ENCODE measurements at places on chromosomes 7 and 10.

DNA sequence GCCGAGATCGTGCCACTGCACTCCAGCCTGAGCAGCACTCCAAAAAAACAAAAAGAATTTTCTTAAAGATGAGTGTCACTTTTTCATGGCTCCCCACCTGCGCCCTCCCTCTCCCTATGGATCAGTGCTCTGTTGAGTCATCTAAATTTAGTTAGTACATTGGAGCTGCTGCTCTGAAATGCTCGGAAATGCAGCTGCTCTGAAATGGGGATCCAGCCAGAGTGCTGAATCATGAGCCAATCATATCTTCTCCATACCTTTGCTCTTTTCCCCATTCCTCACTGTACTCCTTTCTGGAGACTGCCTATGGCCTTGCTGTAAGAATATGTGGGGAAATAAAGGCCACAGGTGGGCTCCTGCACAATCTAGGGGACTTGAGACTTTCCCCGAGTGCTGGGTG lies 188.8 kb downstream of the ZNF438 start:
- DNase-seq: no peak

DNA sequence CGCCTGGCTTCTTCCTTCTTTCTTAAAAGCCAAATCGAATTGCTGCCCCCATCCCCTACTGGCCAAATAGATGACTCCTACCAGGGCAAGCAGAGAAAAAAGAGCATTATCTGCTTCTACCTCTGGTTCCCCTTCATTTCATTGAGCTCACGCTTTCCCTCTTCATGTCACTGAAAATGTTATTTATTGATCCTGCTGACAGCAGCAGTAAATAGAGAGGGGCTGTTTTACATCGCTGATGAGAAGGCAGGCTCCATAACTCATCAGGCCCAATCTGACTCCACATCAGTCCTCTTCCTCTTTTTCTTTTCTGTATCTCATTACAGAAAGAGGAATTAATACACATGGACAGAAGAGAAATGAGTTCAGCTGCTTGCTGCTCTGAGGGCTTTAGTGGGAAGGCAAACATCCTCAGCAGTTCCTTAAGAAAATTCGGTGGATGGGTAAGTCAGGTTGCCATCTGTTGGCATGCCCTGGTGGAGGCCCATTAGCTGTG lies 904.1 kb downstream of the KCNMA1 start:
- no peak for DNase-seq

GRCh38 chr7:74407958-74408357 lies 45.7 kb upstream of the GTF2IRD1 start:
- DNase-seq: no peak

DNA sequence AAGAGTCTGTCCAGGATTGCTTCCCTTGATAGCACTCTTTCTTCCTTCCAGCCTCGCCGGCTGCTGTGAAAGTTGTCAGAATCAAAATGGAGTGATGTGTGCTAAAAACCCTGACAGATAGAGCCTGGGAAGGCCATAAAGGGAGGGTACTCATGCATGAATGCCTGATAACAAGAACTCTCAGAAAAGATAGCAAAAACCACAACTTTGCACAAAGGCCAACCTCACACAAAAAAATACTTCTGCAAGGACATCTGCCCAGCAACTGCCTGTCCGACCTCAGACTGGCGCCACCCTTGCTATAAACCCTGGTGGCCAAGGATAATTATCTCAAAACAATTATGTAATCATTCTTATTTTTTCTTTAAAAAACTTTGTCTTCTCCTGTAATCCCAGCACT lies 133.2 kb upstream of the SVIL start:
- DNase-seq: no peak

GRCh38 chr10:10513898-10514297 lies 503.8 kb upstream of the CELF2 start:
- DNase-seq: no peak

- no peak for DNase-seq
These were observed 83.3 kb downstream of the CUL2 start for GRCh38 chr10:35006836-35007235.

GRCh38 chr10:117596706-117597105 lies 54.2 kb downstream of the EMX2 start:
- DNase-seq: no peak

DNA sequence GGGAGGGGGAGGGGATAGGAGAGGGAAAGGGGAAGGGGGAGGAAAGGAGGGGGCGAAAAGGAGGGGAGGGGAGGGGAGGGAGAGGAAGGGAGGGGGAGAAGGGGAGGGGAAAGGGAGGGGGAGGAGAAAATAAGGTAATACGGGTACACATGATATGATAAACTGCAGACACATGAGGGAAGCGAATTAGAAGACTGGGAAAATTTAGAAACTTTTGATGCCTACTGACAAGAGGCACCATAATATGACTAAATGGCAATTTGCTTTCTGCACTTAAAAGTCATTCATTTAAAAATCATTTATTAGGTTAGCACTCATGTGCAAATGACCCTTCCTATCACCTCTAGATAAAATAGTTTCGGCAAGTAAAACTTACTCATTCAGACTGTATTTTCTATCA lies 73.6 kb downstream of the ARHGAP12 start:
- DNase-seq: no peak

DNA sequence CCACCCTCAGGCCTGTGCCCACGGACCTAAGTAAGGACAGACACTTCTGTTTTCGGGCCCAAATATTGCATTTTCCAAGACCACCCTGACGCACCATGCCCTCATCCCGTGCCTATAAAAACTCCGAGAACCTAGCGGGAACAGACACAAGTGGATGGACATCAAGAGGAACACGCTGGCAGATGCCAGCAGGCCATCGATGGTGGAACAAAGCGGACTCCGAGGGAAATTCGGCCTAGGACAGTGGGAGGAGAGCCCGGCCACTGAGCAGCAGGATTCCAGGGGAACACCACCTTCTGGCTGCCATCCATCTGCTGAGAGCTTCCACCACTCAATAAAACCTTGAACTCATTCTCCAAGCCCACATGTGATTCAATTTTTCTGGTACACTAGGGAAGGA lies 243.6 kb upstream of the ZWINT start:
- DNase-seq: no peak

DNA sequence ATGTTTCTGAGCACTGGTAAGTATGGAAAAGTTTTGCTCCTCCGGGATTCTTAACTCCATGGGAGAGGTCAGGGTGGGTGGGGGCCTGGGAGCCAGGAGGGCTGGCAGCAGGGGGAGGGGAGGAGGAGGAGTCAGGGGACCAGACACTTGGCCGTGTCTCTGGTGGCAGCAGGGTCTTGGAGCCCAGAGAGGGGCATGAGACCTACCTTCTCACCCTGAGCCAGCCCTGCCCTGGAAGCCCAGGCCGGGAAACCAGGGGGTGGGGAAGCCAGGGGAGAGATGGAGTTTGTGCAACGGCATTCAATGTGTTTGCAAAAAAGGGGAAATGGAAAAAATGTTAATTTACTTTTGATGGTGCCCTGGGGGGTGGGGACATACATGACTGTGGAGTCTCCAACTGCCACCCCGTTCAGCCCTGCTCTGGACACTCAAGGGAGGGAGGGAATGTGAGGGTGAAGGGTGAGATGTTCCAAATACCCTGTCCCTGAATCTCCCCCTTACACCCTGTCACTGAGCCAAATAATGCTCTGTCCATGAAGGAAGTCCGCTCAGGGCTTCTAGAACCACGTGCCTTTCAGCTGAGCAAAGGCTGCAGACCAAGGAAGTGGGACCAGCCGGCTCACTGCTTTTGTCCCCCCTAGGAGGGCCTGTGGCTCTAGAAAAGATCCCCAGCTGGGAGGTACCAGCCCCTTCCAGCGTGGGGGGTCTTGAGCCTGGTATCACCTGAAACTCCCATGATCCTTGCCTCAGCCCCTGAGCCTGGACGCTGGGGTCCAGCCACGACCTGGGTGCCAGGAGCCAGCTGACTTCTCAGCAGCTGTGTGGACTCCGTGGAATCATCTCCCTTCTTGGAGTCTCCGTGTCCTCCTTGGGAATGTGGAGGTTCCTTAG lies 48.3 kb downstream of the TMEM270 start:
- no peak for DNase-seq

- no peak for DNase-seq
These were observed 561 bp downstream of the FGFR2 start for GRCh38 chr10:121597504-121598262.

DNA sequence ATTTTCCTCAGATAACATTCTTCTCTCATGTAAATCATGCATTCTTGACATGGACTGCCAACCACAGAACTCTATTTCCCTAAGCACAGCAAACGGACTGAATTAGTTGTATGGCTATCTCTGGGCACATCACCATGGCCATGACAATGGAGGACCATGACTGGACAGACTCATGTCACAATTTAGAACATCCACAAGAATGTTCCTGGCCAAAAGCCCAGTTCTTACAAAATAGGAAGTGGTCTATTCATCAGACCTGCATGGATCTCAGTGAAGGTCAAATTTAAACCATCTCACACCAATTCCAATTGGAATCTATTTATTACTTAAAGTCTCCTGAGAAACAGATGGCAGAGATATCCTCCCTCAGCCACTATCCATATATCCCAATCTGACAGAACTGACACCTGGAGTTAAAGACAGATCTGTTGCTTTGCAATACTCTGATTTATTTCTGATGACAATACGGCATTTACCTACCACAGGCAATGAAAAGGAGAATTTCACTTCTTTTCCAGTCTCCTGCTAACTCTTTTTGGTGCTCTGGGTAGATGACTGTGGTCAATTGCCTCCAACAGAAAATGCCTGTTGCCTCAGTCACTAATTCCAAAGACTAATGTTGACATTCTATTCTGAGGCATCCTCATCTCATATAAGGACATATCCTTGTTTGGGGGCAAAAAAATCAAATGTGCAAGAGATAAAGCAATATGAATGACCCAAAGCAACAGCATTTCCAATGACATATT lies 254.8 kb downstream of the HTR7 start:
- DNase-seq: no peak

GRCh38 chr10:93518531-93518930 lies 22.1 kb downstream of the CEP55 start:
- DNase-seq: no peak

GRCh38 chr7:113805976-113806375 lies 112.8 kb downstream of the PPP1R3A start:
- DNase-seq: no peak

DNA sequence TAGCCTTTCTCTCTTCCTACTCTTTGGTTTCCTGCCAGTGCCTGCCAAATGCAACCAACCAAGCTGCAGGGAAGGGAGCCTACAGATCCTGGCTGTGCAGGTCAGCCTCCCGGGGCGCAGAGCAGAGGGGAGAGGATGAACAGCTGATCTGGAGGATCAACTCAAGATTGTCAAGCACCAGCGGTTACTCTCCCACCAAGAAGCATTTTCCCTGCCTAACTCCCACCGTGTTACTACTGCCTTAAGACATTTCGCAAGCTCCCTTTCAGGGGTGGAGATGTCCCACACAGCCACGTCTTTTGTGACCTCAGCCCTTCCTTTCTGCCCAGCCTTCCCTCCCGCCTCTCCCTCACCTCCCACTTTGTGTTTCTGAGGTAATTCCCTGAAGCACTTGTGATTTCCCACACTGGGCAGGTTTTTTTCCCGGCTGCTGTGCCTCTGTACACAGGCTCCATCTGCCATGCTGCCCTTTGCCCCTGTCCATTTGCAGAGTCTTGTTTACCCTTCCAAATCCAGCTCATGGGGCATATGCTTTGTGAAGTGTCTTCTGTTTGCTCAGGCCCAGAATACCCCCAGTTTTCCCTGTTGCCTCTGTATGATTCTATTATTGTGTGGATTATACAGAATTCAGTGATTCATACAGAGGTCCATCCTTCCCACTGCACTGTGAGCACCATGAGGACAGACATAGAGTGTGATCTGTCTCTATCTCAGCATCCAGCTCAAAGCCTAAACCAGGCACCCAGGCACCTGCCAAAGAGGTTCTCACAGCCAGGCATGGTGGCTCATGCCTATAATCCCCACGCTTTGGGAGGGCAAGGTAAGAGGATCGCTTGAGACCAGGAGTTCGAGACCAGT lies 40.9 kb upstream of the PAPSS2 start:
- no peak for DNase-seq

- DNase-seq: no peak
These were observed 21.9 kb upstream of the CREB5 start for GRCh38 chr7:28390426-28390825.

DNA sequence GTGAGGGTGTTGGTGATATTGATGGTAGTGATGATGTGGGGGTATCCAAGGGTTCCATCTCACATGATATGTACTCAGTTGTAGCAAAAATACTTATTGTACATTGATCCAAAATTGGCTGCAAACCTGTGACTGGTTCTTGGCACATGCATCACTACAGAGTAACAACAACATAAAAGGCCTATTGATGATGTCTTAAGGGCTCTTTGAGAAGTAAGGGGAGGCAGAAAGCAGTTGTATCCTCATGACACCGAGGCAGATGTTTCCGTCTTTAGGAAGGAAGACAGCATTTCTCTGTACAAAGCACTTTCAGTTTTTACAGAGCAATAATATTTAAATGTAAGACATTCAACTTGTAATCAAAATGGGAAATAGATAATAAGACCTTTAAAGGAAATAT lies 34.5 kb downstream of the NRG3 start:
- no peak for DNase-seq

- DNase-seq: peak; percentile 30
These were observed 12.0 kb downstream of the IFRD1 start for GRCh38 chr7:112462236-112462635.

GRCh38 chr10:99682752-99683151 lies 23.4 kb downstream of the ENTPD7 start:
- DNase-seq: no peak

DNA sequence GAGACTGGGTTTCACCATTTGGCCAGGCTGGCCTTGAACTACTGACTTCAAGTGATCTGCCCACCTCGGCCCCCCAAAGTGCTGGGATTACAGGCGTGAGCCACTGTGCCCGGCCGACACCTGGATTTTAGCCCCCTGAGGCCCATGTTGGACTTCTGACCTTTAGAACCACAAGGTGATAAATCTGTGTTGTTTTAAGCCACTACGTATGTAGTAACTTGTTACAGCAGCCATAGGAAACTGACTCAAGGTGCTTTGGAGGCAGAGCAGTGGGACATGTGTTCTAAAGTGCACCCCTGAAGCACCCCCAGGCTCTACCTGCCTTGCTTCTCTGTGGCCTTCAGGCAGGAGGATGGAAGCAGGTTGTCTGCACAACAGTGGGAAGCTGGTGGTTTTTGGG lies 128.4 kb downstream of the CDH23 start:
- DNase-seq: no peak

GRCh38 chr7:140019172-140019571 lies 43.6 kb downstream of the PARP12 start:
- DNase-seq: no peak

- DNase-seq: peak; percentile 45
These were observed 149.2 kb downstream of the TRIL start for GRCh38 chr7:28808796-28809533.

GRCh38 chr7:76009672-76010600 lies 15.5 kb upstream of the TMEM120A start:
- no peak for DNase-seq

GRCh38 chr10:70985824-70986622 lies 97.7 kb upstream of the PCBD1 start:
- no peak for DNase-seq

Data from CD4-positive, alpha-beta T cell treated with Interleukin-15 for 1 hour (primary cell).